ENCODE measurements at places on chromosomes 3 and 15.
A peak's percentile ranks its signal among the peaks of the same experiment; 100 is the strongest.

DNA sequence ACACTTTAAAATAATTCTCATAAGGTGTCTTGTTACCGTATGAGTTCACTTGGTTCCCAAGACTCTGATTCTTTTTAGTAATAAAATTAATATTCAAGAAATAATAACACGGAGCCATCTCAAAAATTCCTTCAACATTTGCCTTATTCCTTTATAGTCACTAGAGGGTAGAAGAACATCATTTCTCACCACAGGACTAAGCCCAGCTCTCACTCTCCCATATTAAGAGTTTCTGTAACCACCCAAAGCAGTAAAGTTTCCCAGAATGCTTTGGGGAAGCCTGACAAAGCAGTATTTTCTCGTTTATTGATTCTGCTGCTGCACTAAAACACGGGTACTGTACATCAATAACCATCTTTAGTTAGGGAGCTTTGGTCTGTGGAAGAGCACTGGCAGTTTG, 114.9 kb downstream of the MCTP2 start:
- DNase-seq = no peak

GRCh38 chr15:92460023-92460422, 66.3 kb downstream of the ST8SIA2 start:
- DNase-seq = no peak

DNA sequence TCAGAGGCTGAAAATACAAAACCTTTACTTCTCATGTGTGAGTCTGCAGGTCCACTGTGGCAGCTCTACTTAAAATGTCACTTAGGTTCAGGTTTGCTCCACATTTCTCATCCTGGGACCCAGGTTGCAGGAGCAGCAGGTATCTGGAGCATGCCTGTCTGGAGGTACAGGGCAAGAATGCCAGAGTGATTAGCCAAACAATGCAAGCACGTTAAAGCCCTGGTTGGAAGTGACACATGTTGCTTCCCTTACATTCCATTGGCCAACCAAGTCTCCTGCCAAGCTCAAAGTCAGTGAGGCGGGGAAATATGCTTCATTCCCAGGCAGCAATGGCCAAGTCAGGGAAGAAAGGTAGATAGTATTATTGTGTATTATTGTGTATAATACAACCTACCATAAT, 76.8 kb upstream of the ARL6 start:
- no peak for DNase-seq

DNA sequence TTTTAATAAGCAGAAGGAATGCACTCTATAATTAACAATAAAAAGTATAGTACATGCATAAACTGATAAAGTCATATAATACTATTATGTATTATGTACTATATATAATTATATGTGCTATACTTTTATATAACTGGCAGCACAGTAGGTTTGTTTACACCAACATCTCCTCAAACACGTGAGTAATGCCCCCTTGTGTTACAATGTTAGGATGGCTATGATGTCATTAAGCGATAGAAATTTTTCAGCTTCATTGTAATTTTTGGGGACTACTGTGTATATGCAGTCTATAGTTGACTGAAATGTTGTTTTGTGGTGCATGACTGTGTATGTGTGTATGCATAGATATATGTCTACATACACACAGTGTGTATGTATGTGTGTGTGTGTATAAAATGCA, 100.6 kb downstream of the SLMAP start:
- no peak for DNase-seq

- no peak for DNase-seq
These were observed 866.5 kb downstream of the IGSF11 start for GRCh38 chr3:118168175-118168574.

- no peak for DNase-seq
These were observed 68.7 kb upstream of the ACP3 start for GRCh38 chr3:132248490-132248889.

GRCh38 chr3:45166321-45166879, 20.2 kb upstream of the CDCP1 start:
- DNase-seq = no peak

DNA sequence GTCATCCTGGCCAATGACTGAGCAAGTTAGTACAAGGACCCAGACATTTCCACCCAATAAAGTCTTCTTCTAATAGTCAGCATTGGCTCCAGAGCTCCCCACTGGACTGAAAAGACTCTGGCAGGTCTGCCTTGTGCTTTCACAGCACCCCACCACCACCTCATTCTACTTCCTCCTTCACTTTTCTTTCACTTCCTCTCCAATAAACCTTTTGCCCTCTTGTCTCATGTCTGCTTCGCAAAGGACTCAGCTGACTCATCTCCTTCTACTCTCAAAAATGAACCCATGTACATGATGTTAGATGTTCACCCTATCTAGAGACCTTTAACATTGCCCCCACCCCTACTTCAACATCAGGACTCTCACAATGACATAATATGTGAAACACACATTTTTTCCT, 181.0 kb upstream of the PPP2R3A start:
- no peak for DNase-seq

DNA sequence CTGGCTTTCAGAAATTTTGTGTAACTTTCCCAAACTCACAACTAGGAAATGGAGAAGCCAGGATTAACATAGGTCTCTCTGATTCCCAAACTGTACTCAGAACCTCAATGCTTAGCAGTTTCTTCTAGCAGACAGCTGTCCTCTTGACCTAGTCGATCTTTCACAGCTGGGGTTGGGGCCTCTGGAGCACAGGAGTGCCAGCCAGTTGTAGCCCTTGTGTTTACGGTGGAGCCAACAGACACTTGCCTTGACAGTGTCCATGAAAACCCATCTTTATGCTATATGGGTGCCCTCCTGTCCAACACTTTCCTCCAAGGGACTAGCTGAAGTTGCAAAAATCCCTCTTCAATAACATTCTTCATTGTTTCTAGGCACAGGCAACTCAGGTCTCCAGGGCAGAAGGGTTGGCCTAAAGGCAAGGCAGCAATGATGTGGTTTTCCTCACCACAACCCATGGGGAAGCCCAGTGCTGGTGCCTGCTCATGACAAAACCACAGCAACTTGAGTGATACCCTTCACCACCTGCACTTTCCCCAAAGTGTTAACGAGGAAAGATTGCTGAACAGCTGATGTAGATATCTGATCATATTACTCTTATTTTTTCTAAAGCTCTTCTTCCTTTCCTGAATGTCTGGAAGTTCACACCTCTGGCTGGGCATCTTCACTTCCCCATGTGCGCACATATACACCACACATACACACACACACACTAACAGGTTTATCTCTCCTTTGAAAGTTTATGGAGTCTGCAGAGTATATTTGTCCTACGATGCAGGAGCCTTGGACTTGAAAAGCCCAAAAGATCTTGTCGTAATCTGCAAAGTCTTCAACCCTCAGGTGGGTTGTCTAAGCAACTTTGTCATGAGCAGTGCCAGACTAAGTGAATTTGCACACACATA, 11.0 kb upstream of the KNG1 start:
- DNase-seq = peak; percentile 20

- no peak for DNase-seq
These were observed 19.1 kb upstream of the LIMD1 start for GRCh38 chr3:45575386-45575923.

GRCh38 chr15:86942285-86942684, 862.6 kb downstream of the AGBL1 start:
- no peak for DNase-seq

DNA sequence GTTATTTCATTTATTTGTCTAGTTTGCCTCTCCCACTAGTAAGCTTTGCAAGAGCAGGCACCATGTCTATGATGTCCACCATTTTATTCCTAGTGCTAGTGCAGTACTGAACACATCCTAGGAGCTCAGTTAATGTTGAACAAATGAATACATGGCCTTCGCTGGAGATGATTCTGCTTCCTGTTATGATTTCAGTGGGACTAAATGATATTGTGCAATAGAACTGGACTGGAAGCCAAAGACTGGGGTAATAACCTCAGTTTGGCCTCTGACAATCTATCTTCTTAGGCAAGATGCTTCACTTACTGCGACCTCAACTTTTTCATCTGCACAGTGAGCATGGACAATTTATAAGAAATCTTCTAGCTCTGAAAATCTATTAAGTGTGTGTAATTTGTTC, 191.3 kb downstream of the ADAMTSL3 start:
- no peak for DNase-seq

- DNase-seq = no peak
These were observed 158.4 kb upstream of the NAALADL2 start for GRCh38 chr3:174700736-174701135.
